ENCODE measurements at places on chromosomes 6 and 20.

DNA sequence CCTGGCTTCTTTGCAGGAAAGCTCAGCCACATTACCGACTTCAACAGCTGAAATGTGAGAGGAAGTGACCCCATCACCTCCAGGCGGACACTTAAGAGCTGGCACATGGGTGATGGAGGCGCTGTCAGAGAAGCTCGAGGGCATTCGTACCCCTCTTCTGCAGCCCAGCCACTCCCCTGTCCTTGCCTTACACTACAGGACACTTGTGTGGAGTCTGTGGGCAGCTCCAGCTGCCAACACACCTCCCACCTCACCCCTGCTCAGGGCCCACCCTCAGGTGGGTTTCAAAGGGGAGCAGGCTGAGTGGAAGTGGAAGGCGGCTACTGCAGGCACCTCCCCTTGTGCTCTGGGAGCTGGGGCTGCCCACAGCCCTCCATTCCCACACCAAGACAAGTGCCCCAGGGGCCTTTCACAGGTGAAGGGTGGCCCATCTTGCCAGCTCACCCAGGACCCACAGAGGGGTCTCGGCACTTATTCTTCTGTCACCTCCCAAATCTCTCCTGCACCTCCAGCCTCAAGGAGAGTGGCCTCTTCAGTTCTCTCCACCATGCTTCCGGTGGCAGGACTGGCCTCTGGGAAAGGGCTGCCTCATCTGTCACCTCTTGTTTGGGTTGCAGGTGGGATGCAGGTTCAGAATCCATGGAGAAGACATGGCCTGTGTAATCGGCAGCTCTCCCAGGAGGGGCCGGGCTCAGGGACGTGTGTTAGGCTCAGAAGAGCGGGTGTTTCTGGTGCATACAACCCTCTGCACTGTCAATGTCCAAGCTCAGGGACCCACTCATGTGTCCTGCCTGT, 49.8 kb downstream of the IRF4 start:
- DNase-seq = no peak

GRCh38 chr6:162290846-162291465, 436.6 kb downstream of the PRKN start:
- DNase-seq = no peak

- no peak for DNase-seq
Measured at GRCh38 chr6:66553441-66553840, 846.4 kb upstream of the EYS start.

DNA sequence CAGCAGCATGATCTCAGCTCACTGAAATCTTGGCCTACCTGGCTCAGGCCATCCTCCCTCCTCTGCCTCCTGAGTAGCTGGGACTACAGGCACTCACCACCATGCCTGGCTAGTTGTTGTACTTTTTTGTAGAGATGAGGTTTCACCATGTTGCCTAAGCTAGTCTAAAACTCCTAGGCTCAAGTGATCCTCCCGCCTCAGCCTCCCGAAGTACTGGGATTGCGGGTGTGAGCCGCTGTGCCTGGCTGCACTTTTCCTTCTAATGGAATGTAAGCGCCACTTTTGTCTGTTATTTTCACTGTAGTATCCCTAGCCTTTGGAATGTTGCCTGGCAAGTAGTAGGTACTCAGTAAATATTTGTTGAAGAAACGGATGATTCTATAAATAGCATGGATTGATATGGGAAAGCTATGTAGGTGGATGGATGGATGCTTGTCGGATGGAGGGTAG, 10.4 kb upstream of the TRIB3 start:
- DNase-seq = no peak

- no peak for DNase-seq
Measured at GRCh38 chr6:119612911-119613381, 263.4 kb upstream of the MAN1A1 start.

Measured in left lobe of liver (tissue), 2 donors.